ENCODE measurements at places on chromosomes 11 and 22. TPM values are rescaled to one million over a fixed set of nuclear protein-coding genes. Genes with fewer than 3 reads are reported as not detected.

PVALB gene
- total RNA-seq = not detected

TTC28 gene
- total RNA-seq = 17.0 TPM

CTTN gene
- total RNA-seq = 169 TPM

CECR2 gene
- total RNA-seq = 7.1 TPM

KLHL35 gene
- 0.89 TPM for total RNA-seq

C11orf16 gene
- not detected for total RNA-seq

DNA sequence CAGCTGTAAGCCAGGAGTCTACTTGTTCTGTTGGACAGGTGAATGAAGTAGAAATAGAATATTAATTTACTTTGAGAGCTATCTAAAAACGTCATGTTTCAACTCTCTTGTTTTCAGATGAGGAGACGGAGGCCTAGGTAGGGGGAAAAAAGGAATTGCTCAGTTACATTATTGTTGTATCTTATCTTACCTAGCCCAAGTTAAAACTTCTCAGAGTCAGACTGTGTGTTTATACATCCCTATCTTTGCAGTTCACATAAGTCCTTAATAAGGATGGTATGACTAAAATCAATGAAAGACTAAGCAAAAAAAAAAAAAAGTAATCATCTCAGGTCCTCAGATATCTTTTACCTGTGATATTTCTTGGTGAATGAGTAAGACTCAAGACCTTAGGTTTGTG lies 62.8 kb downstream of the TEAD1 start:
- DNase-seq = no peak

DNA sequence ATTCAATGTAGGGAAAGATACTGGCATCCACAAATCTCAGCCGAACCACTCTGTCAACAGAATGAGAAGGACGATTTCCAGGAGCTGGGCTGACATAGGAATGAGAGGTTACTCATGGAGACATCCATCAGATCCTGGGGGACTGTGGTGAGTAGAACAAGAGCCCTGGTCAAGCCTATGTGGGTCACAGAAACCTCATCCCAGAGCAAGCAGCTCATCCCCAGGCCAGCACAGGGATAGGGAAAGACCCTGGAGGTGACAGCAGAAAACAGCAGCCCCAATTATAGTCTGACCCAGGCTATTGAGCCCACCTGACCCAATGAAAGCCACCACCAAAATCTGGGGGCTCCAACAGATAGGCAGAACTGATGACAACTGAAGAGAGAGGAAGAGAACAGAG lies 128.0 kb upstream of the SERPIND1 start:
- no peak for DNase-seq

- no peak for DNase-seq
Measured at GRCh38 chr11:100851584-100852152, 164.6 kb downstream of the ARHGAP42 start.

DNA sequence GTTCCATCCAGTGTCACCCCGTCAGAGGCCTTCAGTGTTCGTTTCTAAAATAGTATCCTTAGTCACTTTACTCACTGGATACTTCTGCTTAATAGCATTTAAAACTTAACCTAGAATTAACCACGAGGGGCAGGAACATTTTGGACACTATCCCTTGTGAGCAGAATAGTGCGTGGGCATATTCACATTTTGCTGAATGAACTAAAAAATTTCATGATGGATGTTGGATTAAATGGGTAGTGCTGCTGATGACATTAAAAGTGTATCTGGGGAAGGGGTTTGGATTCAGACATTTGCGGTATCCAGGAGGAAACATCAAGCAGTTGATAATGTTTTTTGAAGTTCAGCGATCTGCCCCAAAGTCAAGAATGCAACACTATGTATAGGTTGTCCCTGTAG lies 750 bp upstream of the NAT10 start:
- DNase-seq = no peak

- no peak for DNase-seq
Measured at GRCh38 chr22:46625113-46625842, 5.1 kb downstream of the GRAMD4 start.

GRCh38 chr11:69249311-69250185 lies 44.4 kb upstream of the MYEOV start:
- DNase-seq = no peak

DNA sequence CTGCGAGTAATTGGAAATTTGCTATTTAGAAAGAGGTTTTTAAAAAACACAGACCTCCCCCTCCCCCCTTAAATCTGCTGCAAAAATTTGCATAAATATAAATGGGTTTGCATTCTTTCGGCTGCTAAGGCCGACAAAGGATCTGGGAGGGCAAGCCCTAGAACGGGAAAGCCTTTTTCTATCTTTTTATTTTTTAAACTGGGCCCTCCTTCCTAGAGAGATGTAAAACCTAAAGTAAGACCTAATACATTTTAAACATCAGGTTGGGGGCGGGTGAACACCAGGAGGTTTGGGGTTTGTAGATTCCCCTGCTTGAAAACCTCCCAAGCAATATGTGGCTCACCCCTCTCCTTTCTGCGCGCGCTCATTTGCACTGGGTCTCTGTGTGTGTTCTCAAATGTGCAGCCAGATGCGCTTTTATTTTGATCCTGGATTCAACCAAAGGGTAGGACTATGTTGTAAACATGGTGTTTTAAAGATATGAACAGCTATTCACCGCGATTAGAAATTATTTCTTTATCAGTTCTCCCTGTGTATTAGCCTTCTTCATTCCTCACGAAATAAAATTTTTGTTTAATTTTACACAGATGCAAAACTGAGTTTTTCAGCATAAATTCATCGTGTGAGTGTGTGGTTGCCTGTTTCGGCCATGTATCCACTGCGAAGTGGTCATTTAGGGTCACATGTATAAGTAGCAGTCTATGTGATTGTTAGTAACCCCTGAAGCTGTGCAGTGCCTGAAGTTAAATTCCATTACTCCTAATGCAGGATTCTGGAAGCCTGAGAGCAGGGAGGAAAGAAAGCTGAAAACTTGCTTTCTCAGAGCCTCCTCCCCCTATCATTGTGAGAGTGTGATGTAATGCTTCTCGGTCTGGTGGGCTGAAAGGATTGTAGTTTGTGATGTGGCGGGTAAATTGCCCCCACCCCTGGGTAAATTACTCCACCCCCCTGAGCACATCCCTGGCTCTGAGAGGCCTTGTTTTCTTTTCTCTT lies 988 bp downstream of the TNRC6B start:
- peak; percentile 44 for DNase-seq

- DNase-seq = no peak
Measured at GRCh38 chr11:3632070-3632660, 9.6 kb downstream of the ART5 start.

DNA sequence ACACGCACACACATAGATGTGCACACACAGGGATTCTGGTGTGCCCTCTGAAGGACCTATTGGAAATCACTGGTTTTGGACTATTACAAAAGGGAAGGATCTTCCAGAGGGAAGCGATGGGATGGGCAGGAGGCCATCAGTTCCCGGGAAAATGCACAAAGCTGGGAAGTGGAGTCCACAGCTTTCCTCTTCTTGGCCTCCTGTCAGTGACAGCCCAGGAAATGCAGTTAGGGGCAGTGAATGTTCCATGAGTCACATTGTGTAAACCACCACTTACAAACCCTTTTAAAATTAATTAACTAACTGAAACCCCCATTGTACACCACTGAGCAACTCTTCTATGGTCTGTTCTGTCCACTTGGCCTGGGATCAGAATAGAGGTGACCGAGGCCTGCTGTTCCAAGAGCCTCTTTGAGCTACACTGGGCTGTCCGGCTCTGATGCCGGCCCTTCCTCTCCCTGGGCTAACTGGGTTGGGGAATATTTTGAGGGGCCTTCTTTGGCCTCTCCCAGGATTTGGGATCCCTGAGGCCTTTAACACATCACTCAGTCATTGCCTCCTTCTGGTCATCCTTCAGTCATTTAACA lies 137.7 kb downstream of the FEZ1 start:
- no peak for DNase-seq

DNA sequence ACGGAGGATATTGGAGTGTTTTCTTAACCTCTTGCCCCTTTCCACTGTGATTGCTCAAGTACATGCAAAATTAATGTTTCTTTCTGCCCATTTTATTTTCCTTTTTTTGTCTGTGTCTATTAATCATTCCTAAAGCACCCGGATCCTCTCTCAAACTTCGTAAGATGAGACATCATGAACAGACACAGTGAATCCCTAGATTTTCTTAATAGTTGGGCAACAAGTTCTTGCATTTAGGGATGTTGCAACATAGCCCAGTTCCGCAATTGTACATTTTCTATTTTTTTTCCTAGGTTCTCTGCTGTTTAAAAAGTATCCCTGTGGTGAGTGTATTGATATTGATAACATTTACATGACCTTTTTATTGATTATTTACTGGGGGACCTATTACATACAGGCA lies 2.9 kb downstream of the FAM111A start:
- no peak for DNase-seq

GRCh38 chr11:32939046-32939445 lies 46.4 kb downstream of the QSER1 start:
- no peak for DNase-seq

DNA sequence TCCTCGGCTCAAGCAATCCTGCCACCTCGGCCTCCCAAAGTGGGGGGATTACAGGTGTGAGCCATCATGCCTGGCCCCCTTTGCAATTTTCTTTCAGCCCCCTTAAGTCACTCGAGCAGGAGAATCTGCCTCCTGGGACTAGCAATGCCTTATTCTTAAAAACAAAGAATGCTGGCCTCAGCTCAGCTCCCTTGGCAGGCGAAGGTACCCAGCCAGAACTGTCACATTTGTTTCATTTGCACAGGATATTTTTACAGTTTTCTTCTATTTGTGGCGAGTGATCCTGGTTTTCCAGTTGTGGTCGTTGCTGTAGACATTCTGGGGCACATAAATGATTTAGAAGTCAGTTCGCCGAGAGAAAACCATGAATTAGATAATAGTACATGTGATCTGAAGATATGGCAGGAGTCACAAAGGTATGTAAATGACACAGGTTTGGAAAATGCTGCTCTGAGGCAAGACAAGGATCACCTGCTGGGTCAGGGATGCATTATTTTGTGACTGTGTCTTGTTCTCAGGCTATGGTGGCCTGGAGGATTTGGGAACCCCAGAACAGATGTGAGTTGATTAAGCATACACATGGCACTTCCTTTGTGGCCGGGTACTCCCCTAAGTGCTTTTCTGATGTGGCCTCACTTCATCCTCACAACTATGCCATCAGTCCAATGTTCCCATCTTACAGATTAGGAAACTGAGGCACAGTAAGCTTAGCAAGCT lies 51.2 kb upstream of the SLC22A12 start:
- DNase-seq = no peak

GRCh38 chr22:20571078-20571503 lies 63.7 kb downstream of the MED15 start:
- no peak for DNase-seq

- no peak for DNase-seq
Measured at GRCh38 chr11:60121264-60121663, 32.8 kb downstream of the MS4A2 start.

GRCh38 chr11:61194169-61194671 lies 9.1 kb upstream of the PGA3 start:
- DNase-seq = no peak

- DNase-seq = peak; percentile 86
Measured at GRCh38 chr11:63919267-63920125, 2.5 kb upstream of the RCOR2 start.

- no peak for DNase-seq
Measured at GRCh38 chr11:8252388-8252787, 11.3 kb downstream of the LMO1 start.

GRCh38 chr22:25153961-25154666 lies 45.5 kb upstream of the CRYBB3 start:
- peak; percentile 58 for DNase-seq

DNA sequence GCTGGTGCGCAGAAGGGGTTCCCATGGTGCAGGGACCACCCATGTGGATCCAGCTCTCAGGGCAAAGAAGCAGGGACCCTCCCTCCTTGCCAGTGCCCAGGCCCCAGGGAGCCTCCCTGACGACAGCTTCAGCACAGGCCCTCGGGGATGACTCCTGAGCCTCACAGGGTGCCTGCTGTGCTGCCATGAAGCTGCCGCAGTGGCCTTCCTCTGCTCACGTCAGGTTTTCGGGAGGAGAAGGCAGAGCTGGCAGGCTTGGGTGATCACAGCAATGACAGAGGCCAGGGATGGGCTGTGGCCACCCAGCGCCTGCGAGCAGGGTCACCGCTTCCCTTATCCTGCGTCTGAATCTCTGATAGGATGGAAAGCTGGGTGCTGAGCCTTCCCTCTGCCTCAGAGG lies 276.2 kb downstream of the BRD1 start:
- DNase-seq = peak; percentile 11

GRCh38 chr11:76459846-76460245 lies 15.0 kb downstream of the EMSY start:
- no peak for DNase-seq

GRCh38 chr22:29136782-29137700 lies 64.2 kb downstream of the KREMEN1 start:
- no peak for DNase-seq

DNA sequence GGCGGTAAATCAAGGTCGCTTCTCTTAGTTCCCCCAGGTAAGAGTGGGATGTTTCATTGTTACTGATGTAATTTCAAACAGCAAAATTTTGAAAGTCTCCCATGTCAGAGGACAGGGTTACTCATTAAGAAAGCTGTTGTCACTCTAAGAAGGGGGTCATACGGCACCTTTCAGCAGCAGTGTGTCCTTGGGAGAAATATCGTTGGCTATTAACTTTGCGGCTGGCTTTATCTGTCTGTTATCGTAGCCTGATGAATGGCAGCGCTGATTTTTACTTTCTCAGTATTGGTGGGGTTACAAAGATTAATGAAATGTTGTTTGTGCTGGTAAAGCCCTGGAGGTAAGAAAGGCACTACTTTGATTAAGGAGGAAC lies 27.5 kb upstream of the FBXO3 start:
- no peak for DNase-seq

DNA sequence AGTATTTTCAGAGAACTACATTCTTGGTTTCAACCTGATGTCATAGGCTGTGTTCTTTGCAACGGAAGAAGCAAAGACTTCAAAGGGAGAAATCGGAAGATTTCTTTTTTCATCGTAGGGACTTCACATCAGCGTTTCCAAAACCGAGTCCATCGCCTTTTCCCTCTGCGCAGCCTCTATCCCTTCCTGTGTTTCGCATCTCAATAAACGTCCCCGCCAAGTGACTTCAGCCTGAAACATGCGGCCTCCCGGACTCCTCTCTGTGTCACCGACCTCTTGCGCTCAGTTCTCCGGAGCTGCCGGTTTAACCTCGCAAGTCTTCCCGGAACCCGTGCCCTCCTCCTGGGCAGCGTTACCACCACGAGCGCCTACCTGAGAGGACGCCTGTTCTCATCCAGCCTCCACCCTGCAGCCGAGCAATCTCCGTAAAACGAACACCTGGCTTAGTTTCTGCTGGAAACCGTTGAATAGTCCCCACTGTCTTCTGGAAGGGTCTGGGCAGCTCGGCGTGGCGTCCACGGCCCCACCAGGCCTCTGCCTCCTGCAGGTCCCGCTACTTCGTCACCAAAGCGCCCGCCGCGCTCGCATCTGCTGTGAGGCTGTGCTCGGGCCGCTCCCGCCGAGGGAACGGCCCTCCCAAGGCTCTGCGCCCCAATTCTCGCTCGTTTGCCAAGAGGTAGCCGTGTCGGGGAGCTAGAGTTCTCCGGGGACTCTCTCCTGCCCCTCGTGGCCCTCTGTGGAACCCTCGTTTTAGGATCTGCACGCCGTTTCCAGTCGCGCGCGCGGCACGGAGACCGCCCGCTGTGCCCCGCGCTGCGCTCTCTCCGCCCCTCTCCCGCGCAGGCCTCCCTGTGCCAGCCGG lies at the start of gene GLB1L3:
TSS of gene GLB1L3 (plus strand) at position 846 of the 862 bp plus-strand sequence. CDS start 362 bp downstream, outside the sequence.
- peak; percentile 47 for DNase-seq

Data from left ventricle myocardium superior (tissue), 1 donor.